ENCODE measurements at places on chromosomes 6 and 20.

DNA sequence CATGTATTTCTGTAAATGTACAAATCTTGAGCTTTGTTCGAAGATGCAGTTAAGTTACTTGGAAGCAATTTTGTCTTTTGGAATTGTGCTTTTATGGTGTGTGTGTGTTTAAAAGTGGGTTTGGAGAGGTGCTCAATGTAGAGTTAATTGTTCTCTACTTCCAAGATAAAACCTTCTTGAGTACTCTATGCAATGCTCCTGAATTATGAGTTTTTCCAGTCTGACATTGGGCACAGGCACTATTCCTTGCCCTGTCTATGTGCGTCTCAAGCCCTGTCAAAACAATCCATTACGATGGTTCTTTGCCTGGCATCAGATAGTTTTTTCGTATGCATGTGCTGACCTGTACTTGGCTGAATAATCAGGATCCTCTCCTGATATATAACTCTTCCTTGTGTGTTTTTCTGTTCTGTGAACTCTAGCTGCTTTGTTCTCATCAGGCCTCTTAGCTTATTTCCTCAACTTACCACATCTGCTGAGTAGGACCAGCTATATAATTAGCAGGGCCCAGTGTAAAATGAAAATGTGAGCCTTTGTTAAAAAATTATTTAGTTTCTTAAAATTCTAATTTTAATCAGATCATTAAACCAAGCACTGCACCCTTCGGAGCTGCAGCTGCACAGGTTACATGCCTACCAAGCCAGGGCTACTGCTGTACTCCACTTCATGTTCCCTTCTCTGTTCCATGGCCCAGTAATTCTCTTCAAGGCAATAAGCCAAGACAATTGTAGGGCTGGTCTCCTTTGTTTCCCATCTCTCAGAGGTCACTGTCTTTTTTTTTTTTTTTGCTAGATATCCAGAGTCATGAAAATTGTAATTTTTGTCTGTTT is 160.1 kb downstream of the ZFAND3 start:
- DNase-seq, result no peak

- DNase-seq, result no peak
Measured at GRCh38 chr6:149182262-149182661, 135.2 kb upstream of the TAB2 start.

DNA sequence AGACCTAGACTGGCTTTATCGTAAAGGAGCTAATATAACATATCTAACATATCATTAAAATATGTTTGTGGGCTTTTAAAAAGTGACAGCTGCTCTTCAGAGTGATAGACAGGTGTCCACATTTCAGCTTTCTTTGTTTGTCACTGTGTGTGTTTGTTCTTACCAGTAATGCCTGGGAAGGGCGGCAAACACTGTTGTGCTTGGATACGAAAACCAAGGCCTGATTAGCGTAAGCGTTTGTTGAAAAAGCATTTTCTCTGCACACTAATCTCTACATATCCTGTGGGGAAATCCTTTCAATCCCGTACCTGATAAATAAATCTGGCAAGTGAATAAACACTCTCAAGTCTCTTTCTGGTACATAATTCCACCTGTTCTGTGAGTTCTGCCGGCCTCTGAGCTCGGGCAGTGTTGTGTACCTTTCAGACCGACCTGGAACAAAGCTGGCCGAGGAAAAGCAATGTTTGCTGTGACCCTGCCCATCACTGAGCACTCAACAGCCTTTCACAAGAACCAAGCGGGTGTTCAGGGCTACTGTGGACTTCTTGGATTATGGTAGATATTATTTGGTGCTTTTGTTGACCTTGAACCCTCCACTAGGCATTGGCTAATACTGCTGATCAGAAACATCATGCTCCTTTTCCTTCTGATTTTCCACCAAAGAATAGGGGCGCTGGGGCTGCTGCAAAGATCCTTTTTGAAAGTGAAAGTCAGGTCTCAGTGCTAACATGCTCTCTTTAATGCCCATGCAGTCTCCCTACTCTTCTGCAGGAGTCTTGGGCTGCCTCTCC is 100.4 kb downstream of the CD83 start:
- DNase-seq, result no peak

DNA sequence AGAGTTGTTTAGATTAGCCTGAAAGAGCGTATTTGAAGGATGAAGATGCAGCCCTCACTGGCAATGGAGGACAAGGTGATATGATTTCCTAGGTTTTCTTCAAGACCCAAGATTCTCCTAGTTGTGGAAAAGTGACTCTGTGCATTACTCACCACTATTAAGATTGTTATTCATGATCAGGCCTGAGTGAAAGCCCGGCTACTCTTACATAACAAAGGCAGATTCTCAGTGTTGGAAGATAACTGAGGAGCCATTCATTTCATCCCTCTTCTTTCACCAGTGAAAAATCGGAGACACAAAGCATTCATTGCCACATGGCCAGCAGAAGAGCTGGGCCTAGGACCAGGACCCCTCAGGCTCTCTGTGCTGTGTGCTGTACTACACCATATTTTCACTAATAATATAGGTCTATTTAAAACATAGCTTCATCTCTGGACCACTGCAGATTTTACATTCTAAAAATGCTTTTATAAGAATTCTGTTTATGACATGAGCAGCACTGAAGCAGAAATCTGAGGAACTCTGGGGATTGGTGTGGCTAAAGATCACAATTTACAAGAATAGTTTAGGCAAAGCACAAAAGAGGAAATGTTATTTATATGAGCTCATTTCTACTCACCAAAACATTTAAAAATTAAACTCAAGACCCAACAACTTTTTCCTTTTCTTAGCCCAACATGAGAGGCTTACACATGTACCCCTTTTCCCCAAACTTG is 181.9 kb upstream of the CCN2 start:
- no peak for DNase-seq

- DNase-seq, result no peak
Measured at GRCh38 chr6:96687121-96687520, 124.2 kb downstream of the FHL5 start.

GRCh38 chr6:111658462-111659154 is 52.9 kb upstream of the TRAF3IP2 start:
- DNase-seq, result no peak

DNA sequence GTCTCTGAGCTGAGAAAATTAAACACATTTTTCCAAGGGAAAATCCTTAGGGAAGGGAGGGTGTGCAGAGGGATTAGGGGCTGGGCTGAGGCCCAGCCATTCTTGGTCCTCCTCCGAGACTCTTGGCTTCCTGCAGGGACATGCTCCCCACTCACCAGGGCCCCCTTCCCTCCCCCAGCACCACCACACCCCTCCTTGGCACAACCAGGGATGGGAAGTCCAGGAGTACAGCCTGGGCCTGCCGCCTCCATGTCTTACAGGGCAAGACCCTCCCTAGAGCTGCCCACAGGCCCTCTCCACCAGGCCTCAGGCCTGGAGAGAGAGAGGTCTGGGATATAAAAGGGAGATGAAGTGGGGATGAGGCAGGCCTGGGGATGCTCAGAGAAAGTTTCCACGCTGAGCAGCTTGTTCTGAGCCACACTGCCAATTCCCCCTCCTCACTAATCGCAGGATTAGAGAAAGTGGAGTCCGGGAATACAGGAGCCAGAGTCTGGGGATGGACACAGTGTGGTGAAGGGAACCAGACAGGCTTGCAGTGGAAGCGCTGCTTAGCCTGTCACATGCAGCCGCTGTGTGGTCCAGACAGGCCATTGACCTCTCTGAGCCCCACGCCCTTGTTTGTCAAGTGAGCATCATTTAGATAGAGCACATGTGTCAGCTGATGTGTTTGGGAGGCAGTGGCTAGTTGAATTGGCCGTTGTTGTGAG is 105.5 kb downstream of the MRPL14 start:
- no peak for DNase-seq

DNA sequence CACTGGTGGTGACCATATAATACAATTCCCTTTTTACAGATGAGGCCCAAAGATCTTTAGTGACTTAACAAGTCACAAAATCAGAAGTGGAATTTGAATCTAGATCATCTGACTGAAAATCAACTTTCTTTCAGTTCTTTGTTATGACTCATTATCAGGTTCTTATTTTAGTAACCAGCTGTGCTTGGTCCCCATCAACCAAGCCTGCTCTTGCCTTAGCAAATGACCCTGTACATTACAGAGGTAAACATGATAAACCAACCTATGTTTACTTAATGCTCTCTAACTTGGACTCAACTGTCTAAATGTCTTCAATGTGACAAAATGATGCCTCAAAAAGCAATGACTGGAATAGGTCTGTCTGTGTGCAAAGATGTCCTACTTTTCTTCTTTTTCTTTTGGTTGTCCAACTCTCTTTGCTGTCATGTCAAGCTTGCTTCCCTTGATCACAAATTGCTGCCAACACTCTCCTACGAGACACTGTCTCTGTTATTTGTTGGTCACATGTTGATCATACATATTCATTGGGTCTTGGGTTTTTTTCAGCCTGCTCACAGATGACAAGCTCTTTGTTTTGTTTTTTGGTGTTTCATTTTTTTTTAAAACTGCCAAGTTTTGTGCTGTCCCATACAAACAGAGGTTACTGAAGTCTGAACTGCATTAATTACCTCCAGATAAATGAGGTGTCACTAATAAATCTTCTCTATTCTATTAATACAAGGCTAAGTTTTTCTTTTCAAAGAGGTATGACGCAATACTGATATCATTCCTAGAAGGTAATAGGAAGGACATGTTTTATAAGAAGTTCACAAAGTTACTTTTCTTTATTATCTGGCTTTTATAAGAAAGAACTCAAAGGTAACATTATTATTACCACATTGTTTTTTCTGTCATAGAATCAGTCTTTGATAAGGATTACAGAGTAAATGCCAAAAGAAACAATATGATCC is 62.2 kb upstream of the PLN start:
- DNase-seq, result no peak

GRCh38 chr6:138593909-138594757 is 94.8 kb upstream of the NHSL1 start:
- DNase-seq, result no peak

DNA sequence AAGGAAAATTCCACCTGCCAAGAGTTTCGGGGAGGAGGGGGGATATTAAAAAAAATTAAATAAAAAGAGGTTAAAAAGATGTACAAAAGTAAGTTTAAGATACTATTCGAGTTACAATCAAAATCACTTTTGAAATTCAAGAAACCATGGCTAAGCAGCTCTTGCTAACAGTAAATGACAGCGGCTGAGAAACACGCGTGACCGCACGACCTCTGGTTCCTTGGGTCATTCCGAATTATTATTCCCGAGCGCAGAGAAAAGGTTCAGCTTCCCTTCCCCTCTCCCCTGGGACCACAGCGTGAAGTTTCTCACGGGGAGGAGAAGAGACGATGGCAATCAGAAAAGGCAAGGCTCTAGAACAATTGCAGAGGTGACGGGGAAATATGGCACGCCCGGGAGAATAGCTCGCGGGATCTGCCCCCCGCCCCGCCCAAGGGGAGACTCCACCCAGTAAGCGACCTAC is 496 bp downstream of the TMEM242 start:
- DNase-seq, result peak; percentile 71

GRCh38 chr6:43146709-43147688 is 24.1 kb upstream of the SRF start:
- DNase-seq, result no peak

DNA sequence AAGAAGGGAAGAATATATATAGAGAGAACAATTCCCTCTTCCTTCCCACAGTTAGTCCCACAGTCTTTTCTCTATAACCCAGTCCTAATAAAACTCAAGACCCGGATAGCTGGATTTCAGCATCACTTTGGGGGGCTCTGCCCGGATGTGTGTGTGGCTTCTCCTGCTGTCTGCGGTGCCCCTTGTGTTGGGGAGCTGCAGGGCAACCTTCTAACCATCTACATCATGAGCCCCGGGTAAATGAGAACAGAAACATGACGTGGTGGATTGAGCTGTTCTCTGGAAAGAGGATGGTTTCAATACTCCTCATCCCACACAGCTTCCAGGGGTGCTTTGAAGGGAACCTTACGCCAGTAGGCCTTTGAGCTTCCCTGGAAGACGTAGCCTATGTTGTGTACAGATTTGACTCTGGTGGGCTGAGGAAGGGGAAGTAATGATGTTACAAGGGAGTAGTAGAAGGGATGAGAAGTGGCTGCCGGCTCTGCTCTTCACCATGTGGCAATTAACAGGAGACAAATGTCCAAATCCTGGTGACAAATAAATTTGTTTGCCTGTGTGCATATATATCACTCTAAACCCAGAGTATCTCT is 13.5 kb upstream of the PRDM1 start:
- no peak for DNase-seq

- DNase-seq, result no peak
Measured at GRCh38 chr6:88459189-88459588, 293.0 kb upstream of the CNR1 start.

DNA sequence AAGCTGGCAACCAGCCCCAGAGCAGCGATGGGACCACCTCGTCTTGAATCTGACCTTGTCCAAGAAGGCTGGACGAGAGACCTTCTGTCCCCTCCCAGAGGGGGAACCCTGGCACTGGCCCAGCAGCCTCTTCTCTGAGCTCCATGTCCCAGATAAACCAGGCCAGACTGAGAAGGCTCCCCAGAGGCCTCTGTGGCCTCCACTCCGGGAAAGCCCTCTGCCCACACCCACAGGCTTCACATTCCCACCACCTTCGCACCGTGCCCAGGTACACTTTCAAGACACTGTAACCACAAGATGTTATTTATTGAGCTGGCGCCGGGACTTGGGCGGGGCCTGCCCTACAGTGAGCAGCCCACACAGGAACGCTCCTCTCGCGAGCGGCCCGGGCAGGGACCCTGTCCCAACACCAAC is 33.2 kb downstream of the ADA start:
- peak; percentile 11 for DNase-seq

DNA sequence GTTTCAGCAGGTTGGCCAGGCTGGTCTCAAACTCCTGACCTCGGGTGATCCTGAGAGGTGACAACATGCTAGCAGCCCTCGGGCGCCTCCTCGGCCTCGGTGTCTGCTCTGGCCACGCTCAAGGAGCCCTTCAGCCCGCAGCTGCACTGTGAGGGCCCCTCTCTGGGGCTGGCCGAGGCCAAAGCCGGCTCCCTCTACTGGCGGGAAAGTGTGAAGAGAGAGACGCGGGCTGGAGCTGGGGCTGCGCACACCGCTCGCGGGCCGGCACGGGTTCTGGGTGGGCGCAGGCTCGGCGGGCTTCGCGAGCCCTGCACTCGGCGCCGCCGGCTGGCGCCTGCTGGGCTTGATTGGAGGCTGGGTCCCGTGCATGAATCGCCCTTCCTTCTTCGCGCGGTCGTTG is 80.8 kb upstream of the RBM24 start:
- no peak for DNase-seq

- no peak for DNase-seq
Measured at GRCh38 chr6:90770778-90771177, 183.9 kb upstream of the MAP3K7 start.

GRCh38 chr20:38214256-38215193 is 46.0 kb downstream of the KIAA1755 start:
- no peak for DNase-seq
